ENCODE measurements at places on chromosomes 12 and 14. TPM values are rescaled to one million over a fixed set of nuclear protein-coding genes. Genes with fewer than 3 reads are reported as not detected.

Gene CLBA1
- 6.5 TPM for polyA plus RNA-seq

Gene MSI1
- 0.15 TPM for polyA plus RNA-seq

Gene IAPP
- polyA plus RNA-seq, result 0.05 TPM

Gene OAS2
- polyA plus RNA-seq, result 6.6 TPM

Gene TRPV4
- 10.7 TPM for polyA plus RNA-seq

Gene PTGER2
- 0.29 TPM for polyA plus RNA-seq

Gene TSPAN11
- polyA plus RNA-seq, result 0.42 TPM

Gene AKAP3
- 0.36 TPM for polyA plus RNA-seq

Gene ASCL1
- not detected for polyA plus RNA-seq
